CD4-positive, alpha-beta T cell treated with Interleukin-12 subunit alpha and Interleukin-12 subunit beta, for 1 hour (primary cell): ENCODE measurements at places on chromosomes 3 and 15.

GRCh38 chr15:36888011-36888992 lies 212.0 kb downstream of the MEIS2 start:
- no peak for DNase-seq

GRCh38 chr3:43249405-43249804 lies 36.9 kb upstream of the SNRK start:
- DNase-seq = no peak

DNA sequence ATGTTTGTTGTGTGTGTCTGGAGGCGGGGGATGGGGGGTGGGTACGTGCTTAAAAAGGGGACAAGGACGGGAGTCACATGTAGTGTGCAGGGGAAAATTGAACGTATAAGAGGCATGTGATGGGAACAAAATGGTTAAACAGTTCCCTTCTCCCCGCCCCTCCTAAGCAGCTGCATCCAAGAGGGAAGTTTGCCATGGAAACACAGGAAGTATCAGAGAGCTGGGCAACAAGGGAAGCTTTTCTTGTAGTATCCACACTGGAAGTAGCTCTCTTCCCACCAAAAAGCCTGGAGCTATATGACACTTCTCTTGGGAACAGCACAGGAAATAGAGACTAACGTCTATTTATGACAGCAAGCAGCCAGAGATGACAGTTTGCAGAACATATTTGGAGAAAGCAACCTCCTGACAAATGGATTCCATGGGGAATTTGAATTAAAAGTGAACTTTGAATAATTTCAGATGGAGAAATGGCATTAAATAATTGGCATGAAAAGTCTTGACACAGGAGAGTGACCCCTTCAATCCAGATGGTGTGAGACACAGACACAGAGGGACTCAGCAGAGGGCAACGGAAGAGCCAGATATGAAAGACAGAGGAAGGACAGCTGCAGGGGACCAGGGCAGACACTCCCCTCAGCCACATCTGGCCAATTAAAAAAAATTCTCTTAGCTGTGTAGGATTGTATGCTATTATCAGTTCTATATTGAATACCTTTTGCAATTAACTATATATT lies 294.2 kb upstream of the TBL1XR1 start:
- no peak for DNase-seq

DNA sequence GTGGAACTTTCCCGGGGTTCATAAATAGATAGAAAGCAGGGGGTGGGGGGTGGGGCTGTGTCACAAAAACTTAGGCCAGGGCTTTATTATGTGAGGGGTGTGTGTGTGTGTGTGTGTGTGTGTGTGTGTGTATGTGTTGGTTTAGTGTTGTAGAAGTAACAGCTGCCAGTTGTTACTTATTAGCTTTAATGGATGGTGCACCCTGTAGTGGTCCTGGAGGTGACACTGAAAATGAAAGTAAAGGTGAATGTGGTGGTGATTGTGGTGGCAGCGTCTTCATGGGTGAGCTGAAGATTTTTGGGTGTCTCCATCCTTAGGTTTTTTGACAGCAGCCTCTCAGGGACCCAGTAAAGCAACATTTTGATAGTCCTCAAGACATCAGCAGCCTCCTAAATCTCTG lies 449.9 kb downstream of the PDCD6IP start:
- DNase-seq = no peak

- DNase-seq = no peak
Measured at GRCh38 chr15:98441599-98441998, 206.7 kb upstream of the IGF1R start.

GRCh38 chr3:27749643-27750042 lies 27.5 kb upstream of the EOMES start:
- DNase-seq = no peak

GRCh38 chr3:137568880-137569279 lies 195.2 kb upstream of the SOX14 start:
- DNase-seq = no peak

- peak; percentile 43 for DNase-seq
Measured at GRCh38 chr3:112074616-112075497, 11.3 kb upstream of the C3orf52 start.

- DNase-seq = no peak
Measured at GRCh38 chr3:33918126-33918756, 119.8 kb downstream of the PDCD6IP start.

- DNase-seq = no peak
Measured at GRCh38 chr3:195768414-195768813, 43.3 kb downstream of the MUC4 start.

GRCh38 chr3:53113293-53114010 lies 16.8 kb downstream of the RFT1 start:
- DNase-seq = no peak

- DNase-seq = no peak
Measured at GRCh38 chr3:34013818-34014570, 215.6 kb downstream of the PDCD6IP start.

DNA sequence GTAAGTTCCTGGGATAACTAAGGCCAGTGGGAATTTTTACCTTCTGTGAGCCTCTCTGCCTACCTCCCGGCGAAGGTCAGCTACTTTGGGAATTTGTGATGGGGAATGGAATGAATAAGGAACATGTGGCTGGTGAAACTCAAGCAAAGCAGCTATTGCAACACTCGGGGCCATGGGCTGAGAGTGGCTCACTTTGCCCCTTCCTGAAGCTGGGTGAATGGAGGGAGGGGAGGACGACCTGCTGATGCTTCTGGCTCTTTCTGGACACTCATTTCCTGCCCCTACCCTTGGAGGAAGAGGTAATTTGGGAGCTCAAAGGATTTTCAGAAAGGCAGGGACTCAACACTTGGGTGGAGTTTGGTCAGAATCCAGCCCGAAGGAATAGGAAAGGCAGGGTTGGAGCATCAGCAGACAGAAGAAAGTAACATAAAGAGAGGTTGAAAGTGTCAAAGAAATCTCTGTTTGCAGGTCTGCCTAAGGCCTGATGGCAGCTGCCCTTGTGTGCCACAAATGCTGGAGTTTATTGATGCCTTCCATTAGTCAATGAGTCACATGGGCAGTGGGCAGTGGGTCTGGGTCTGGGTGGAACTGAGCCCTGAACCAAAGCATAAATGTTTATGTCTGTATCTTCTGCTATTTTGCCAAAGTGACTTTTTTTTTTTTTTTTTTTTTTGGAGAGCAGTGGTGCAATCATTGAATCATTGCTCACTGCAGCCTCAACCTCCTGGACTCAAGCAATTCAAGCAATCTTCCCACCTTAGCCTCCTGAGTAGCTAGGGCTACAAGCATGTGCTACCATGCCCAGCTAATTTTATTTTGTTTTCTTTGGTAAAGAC lies 12.4 kb downstream of the LAMP3 start:
- DNase-seq = no peak

DNA sequence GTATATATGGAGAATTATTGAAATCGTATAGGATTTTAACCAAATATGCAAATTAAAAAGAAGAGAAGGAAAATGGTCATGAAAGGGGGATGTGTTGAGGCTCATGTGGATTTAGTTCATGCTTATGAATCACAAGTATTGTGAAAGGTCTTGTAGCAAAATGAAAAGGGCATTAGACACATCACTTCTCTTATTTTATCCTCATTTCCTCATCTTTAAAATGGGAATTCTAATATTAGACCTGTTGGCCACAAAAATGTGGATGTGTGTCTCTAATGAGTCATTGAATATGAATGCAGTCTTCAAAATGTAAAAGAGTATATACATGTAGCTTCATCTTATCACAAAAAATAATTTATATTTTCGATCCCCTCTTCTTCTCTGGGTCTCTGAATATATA lies 14.9 kb upstream of the ALCAM start:
- DNase-seq = no peak

DNA sequence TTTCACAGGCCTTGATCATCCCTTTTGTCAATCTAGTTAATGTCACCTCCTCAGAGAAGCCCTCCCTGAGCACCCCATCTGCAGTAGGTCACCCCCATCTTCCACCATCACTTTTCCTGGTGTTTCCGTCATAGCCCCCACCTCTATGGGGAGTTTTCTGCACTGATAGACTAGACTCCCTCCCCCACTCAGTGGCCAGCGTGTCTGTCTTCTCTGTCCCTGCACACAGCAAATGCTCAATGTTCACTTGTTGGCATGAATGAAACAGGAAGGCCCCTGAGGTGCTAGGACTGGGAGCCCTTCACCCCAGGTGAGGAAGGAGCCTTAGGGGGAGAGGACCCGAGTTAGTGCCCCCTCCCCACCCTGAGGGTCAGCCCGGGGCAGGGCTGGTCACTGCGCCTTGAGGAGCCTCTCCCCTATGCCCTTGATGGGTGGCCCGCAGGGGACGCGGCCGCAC lies 15.8 kb upstream of the FANCD2 start:
- no peak for DNase-seq

- DNase-seq = no peak
Measured at GRCh38 chr3:169668072-169668956, 4.8 kb upstream of the MECOM start.

DNA sequence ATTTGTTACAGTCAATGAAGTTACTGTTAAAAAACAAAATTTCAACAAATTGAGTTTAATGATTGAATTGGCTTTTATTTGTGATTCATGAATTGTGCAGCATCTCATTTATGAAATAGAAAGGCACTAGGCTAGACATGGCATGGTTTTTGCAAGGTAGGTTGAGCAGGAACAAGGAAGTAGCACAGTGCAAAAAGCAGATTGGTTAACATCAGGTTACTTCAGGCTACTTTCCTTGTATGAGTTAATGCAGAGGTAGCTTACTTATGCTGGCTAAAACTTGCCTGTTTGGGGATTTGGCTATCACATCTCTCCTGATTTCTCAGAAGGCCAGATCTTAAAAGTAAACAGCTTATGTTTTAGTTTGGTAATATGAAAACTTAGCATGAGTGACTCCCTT lies 23.0 kb upstream of the SV2B start:
- no peak for DNase-seq

DNA sequence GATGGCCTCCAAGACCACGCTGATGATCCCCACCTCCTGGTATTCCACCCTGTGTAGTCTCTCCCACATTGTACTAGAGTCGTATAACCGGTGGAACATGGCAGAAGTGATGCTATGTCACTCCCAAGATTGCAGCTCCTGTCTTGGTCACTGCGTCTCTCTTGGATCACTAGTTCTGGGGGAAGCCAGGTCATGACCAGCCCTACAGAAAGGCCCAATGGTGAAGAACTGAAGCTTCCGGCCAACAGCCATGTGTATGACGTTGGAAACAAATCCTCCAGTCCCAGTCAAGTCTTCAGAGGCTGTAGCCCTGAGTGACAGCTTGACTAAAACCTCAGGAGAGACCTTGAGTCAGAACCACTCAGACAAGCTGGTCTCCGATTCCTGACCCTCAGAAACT lies 61.9 kb upstream of the FNDC3B start:
- no peak for DNase-seq

- DNase-seq = no peak
Measured at GRCh38 chr3:66038726-66039589, at the start of gene MAGI1. Gene MAGI1, minus strand, starts transcription at chr3:66038918. Its CDS starts 610 bp downstream, at chr3:66038308.

GRCh38 chr3:72763751-72764440 lies 84.3 kb downstream of the SHQ1 start:
- DNase-seq = no peak

GRCh38 chr3:140736863-140737460 lies 59.1 kb downstream of the TRIM42 start:
- no peak for DNase-seq

DNA sequence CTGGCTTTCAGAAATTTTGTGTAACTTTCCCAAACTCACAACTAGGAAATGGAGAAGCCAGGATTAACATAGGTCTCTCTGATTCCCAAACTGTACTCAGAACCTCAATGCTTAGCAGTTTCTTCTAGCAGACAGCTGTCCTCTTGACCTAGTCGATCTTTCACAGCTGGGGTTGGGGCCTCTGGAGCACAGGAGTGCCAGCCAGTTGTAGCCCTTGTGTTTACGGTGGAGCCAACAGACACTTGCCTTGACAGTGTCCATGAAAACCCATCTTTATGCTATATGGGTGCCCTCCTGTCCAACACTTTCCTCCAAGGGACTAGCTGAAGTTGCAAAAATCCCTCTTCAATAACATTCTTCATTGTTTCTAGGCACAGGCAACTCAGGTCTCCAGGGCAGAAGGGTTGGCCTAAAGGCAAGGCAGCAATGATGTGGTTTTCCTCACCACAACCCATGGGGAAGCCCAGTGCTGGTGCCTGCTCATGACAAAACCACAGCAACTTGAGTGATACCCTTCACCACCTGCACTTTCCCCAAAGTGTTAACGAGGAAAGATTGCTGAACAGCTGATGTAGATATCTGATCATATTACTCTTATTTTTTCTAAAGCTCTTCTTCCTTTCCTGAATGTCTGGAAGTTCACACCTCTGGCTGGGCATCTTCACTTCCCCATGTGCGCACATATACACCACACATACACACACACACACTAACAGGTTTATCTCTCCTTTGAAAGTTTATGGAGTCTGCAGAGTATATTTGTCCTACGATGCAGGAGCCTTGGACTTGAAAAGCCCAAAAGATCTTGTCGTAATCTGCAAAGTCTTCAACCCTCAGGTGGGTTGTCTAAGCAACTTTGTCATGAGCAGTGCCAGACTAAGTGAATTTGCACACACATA lies 11.0 kb upstream of the KNG1 start:
- peak; percentile 64 for DNase-seq

GRCh38 chr15:47442371-47442770 lies 274.9 kb upstream of the SEMA6D start:
- DNase-seq = no peak

DNA sequence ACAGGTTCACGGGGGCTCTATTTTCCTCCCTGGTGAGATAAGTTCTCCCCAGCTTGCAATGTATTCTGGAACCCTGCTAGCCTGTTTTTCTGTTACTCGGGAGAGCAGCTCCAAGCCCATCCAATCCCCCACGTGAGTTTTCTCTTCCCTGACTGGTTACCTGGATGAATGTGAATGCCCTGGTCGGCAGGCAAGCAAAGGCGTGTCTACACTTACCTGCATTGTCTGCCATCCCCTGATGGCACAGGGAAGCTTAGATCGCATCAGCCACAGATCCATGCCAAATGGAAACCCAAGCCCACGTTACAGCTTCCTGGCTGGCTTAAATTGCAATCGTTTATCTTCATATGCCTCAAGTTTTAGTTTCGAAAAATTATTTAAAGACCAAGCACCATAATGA lies 149.9 kb downstream of the FOXP1 start:
- no peak for DNase-seq

- DNase-seq = no peak
Measured at GRCh38 chr15:81947548-81947947, 98.3 kb downstream of the MEX3B start.

- DNase-seq = no peak
Measured at GRCh38 chr15:73906346-73907034, 19.8 kb upstream of the LOXL1 start.
